ENCODE measurements at places on chromosomes 6 and 20.
A peak's percentile ranks its signal among the peaks of the same experiment; 100 is the strongest.

DNA sequence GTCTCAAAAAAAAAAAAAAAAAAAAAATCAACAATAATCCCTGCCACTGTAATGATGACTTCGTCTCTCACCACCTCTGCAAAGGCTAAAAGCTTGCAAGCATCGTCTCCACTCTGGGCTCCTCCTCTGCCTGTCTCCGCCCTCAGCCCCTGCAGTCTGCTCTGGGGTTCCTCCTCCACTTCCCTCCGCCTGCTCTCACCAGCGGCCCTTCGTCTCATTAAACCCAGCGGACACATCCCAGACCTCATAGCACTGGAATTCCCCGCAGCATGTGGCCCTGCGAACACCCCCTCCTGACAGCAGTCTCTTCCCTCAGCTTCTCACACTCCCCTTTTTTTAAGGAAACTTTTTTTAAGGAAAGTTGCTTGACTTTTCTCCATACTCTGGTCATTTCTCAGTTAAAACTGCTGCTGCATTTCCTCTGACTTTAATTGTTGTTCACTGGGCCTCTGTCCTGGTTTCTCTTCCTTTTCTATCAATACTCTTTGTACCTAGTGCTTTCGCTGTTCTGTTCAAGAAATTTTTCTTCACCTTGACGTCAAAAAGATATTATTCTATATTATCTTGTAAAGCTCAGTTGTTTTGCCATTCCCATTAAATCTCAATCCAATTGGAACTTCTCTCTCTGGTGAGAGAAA, 70.9 kb upstream of the PLEKHG1 start:
- DNase-seq = no peak

DNA sequence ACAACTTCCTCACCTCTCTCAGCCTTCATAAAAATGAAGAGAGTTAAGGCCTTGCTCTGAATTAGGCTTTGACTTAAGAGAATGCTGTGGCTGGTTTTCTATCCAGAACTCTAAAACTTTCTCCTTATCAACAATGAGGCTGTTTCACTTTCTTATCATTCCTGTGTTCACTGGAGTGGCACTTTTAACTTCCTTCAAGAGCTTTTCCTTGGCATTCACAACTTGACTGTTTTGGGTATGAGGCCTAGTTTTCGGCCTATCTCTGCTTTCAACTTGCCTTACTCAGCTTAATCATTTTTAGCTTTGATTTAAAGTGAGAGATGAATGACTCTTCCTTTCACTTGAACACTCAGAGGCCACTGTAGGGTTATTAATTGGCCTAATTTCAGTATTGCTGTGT, 4.3 kb upstream of the LOC128125822 start:
- DNase-seq = no peak

DNA sequence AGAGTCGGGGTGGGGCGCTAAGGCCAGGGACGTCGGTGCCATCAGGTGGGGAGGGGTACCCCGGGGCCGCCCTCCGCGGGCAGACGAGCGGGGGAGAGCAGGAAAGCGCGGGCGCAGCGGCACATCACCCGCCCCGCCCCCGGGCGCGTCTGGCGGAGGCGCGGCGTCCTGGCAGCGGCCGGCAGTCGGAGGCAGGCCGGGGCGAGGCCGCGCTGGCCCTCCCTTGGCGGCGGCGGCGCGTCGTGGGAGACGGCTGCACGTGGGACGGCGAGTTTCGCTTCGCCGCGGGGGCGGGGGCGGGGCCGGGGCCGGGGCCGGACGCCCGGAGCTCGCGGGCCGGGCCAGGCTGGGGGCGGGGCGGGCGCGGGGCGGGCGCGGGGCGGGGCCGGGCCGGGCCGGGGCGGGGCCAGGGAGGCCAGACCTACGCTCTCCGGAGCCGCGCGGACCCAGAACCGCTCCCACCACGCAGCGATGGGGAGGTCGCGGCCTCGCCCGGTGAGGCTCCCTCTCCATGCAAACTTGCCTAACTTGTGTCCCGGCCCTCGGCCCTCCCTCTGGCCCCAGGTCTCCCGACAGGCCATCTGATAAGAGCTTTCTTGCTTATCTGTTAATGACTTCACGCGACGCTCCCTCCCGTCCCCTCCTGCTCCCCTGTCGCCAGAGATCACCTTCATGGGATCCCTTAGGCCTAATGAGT, 12.5 kb downstream of the ITPR3 start:
- DNase-seq = peak; percentile 51

DNA sequence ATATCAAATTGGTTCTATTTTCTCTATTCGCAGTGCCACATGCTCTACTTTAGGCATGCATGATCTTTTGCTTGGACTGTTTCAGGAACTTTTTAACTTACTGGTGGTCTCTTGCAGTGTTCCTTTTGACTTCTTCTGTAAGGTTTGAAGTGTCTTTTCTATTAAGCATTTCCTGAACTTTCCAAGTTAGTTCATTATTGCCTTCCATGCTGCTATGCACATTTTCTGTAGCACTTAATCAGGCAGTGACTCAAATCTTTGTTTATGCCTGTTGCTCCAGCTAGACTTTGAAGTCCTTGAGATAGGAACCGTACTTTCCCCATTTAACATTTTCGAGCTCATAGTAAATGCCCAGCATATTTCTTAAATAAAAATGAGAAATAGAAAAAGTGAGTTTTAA, 52.2 kb downstream of the FAM83B start:
- no peak for DNase-seq

DNA sequence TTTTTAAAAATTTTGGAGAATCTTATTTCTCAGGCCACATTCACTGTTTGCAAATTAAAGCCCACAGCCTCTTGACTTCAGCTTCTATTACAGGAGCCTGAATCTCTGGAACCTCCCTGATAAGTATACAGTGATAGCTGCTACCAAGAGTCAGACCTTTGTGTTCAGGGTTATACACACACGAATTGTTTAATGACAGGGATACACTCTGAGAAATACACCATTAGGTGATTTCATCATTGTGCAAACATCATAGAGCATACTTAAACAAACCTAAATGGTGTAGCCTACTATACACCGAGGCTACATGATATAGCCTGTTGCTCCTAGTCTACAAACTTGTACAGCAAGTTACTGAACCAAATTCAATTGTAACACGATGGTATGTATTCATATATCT, 473.9 kb downstream of the PKHD1 start:
- DNase-seq = no peak

DNA sequence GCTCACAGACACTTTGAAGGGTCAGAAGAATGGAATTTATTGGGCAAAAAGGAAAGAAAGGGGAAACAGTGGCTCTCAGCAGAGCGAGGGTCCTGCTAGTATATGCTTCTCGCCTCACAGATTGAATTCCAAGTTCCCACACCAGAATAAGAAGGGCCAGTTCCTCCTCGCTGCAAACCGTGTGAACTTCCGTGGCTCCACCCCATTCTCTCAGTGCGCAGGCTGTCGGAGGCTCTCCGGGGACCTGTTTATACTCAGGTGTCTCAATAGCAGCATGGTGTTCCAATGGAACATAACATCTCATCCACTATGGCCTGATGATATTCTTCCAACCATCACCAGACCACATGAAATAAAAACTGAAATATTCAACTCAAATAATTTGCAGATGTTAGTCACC, 4.6 kb downstream of the SAMD3 start:
- DNase-seq = no peak

- no peak for DNase-seq
Measured at GRCh38 chr6:25829375-25829774, 2.5 kb downstream of the SLC17A1 start.

DNA sequence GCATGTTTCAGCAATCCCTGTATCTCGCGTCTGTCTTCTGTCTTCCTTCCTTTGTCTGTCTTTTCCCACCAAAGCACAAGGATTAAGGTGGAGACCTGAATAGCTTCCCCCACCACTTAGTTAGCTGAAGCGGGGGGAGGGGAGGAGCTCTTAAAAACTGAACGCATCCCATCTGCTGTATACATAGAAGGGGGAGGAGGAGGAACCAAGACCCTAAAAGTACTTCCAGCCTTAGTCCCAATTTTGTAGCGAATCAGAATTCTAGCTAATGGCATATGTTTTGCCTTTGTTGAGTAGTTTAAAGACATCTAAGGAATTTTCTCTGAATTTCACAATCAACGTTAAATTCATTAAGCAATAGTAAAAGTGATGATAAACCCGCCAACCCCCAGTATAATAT, 47.9 kb downstream of the GNAS start:
- DNase-seq = no peak

GRCh38 chr20:38148328-38149102, 16.6 kb downstream of the TGM2 start:
- DNase-seq = no peak

- no peak for DNase-seq
Measured at GRCh38 chr6:45480752-45481415, 103.2 kb upstream of the SUPT3H start.

- DNase-seq = no peak
Measured at GRCh38 chr6:11972806-11973205, 39.3 kb upstream of the HIVEP1 start.

DNA sequence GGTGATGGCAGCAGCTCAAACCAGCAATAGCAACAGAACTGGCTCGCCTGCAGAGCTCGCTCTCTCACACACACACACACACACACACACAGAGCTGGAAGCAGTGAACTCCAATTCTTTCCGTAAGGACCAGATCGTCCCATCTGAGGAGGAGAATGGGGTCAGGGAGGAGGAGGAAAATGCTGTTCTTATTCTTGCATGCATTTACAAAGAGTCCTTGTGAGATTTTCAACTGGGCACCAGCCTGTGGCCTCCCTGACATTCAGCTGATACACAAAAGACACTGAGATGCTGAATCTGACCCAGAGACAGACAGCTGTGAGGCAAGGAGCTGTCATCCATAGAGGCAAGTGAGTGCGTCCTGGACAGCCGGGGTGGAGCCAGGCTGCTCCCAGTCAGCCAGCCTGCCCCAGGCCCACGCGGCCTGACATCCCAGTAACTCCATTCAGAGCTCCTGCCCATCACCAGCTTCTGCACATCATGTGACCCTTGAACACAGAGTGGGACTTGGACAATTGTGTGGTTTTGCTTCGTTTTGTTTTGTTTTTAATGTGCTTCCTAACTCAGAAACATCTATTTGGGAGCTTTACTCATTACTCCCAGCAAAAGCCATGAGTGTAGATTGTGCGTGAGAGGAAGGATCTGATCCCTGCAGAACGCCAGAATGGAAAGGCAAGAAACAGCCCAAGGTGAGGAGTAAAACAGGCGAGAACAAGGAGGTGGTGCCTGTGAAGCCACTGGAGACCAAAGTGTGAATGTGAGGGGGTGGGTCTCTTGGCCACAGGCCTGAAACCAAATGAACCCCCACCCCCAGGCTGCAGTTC, 2.1 kb downstream of the SERPINB9 start:
- no peak for DNase-seq

DNA sequence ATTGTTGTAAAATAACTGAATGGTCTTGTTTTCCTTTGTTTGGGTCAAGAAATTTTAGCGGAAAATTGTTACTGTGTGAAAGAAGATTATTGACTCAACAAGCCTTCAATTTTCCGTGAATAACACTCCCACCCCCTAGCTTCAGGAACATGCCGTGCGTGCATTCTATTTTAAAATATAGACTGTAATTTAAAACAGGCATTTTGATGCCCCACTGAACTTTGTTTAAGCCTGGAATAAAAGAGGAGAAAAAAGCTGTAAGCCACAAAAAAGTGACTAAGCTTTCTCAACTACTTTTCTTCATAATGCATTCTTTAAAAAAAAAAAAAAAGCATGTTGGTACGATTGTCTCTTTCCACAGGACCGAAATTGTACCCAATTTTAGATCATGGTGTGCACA, 166.0 kb downstream of the ARID1B start:
- DNase-seq = no peak

GRCh38 chr6:120805276-120805675, 529.0 kb downstream of the TBC1D32 start:
- no peak for DNase-seq

DNA sequence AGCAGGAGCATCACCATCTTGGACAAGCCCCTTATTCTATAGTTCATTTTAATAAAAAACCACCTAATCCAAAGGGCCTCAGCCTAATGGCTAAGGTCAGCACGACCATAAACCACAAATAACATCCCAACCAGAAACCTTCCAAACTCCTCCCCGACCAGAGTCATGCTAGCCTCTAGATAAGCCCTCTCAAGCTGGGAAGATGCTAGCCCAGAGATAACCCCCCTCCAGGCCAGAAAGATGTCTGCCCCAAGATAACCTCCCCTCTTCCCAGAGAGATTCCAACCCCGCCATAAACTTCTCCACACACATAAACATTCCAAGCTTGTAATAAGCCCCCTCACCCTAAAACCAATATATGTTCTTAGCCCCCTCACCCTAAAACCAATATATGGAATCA, 38.5 kb upstream of the OR14J1 start:
- DNase-seq = no peak

DNA sequence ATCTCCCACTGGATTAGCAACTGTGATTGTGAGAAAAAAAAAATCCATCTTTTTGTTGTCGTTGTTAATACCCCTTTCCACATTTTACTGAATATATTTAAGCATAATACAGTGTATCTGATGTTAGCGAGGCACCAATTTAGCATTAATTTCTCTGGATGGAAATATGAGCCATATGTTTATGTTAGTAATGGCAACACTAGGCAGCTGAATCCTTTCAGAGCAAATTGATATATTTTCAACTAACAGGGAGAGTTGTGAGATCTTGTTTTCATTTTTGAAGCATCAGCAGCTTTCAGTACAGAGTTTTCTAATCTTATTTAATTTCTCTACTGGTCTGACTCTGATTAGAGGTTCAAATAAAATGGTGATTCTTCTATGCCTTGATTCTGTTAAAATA, 84.8 kb upstream of the HDAC2 start:
- no peak for DNase-seq

GRCh38 chr6:13787137-13787536, 27.2 kb downstream of the MCUR1 start:
- no peak for DNase-seq

DNA sequence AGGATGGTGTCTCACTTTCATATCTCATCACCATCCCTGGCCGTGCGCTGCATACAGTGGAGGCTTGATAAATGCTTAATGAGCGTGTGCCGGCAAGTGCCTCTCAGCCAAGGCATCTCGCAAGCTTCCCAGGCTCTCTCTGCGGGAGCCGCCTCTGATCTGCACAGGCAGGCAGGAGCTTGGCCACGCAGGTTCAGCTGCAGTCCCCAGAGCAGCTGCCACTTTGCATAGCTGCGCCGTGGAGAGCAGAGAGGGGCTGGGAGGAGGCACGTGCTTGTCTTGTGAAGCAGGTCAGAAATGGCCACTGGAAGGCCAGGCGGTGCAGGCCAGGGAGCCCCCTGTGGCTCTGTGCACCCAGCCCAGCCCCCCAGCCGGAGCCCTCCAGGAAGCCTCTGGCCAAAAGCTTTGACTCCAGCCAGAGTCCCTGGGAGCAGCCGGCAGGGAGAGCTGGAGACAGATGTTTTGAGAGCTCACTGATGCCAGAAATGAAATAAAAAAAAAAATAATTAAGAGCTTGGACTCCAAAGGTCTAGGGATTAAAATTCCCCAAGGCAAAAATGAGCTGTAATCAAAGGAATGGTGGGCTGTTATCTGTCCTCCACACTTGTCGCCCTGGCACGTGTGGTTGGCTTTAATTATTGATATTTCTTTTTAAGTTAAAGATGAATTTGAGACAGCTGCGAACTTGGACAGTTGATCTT, 377.0 kb downstream of the CDH4 start:
- DNase-seq = no peak

- no peak for DNase-seq
Measured at GRCh38 chr6:27800731-27801373, 111.3 kb downstream of the OR2B2 start.
